ENCODE measurements at places on chromosomes 16 and 17.
A peak's percentile ranks its signal among the peaks of the same experiment; 100 is the strongest.

DNA sequence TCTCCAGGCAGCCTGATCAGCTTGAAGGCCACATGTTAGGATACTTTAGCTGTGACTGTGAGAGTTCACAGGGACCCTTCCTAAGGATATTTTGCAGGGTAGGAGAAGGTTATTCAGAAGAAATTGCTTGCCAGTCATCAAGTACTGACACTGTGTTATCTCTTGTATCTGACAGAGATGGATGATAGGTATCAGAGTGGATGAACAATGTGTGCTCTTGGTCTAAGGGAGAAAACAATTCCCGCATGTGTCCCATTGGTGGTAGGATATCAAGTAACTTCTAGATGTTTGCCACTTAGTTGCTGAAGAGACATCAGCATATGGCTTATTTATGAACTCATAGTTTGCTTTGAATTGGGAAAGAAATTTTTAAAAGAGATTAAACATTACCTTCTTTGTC is 219.3 kb downstream of the SPECC1 start:
- no peak for DNase-seq

GRCh38 chr16:52471650-52472370 is 75.1 kb downstream of the TOX3 start:
- DNase-seq, result no peak

DNA sequence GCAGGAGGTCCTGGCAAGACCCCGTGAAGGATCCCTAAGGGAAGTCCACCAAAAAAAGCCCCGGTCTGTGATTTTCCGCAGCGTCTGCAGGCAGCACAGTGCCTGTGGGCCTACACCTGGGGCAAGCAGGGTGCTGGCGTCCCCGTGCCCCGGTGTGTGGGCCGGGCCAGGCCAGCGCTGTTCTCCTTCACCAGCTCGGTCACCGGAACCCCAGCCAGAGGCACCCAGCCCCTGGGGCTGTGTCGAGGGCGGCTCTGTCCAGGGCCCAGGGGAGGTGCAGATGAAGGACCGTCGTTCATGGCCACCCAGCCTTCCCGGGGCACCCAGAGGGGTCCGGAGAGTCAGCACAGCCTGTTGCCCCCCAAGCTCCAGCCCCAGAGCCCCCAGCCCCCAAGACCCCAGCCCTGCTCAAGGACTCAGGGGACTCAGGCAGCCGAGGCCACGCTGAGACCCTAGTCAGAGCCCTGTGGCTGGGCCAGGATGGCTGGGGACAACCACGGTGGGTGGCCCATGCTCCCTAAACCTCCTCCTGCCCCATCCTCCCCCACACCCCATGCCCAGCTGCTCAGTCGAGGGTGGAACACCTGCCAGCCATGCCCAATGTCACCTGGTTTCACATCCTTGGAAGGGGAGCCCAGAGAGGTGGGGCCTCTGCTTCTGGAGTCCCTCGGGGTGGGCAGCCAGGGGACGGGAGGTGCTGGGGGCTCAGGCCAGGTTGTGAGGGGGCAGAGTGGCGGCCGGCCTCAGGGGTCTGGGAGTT is 5.7 kb upstream of the C1QTNF8 start:
- no peak for DNase-seq

GRCh38 chr16:3282103-3282729 is 1.1 kb upstream of the ZNF263 start:
- DNase-seq, result no peak

DNA sequence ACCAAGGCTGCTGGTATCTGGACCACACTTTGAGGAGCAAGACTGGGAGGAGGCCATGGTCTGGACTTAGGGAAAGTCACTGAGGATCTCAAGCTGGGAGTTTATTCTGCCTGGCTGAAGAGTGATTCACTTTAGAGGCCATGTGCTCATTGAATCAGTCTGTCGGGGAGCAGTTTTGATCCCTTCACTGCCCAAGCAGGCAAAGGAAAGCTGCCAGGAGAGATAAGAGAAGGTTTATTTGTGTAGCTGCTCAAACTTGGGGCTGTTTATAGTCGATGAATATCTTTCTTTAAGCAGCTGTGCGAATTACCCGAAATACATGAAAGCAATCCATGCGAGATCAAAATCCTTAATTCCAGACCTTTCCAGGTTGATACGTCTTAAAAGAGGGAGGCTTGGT is 544.4 kb upstream of the EEF2KMT start:
- no peak for DNase-seq

- DNase-seq, result no peak
Observed at GRCh38 chr17:67369676-67370075, 3.3 kb upstream of the PSMD12 start.

DNA sequence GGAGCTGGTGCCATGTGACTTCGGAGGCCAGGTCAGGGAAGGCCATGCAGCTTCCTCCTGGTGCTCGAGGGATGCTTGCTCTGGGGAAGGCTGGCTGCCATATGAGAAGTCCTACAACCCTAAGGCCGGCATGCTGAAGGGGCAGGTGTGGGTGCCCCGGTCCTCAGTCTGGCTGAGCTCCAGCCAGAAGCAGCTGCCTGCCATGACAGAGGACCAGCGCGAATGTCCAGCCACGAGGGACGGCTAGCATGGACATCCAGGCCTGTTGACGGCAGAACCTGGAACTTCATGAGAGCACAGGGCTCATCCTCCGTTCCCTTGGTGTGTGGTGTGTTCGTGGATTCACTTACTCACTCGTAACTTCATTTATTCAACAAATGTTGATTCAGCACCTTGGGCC is 140.6 kb downstream of the IRF8 start:
- no peak for DNase-seq

DNA sequence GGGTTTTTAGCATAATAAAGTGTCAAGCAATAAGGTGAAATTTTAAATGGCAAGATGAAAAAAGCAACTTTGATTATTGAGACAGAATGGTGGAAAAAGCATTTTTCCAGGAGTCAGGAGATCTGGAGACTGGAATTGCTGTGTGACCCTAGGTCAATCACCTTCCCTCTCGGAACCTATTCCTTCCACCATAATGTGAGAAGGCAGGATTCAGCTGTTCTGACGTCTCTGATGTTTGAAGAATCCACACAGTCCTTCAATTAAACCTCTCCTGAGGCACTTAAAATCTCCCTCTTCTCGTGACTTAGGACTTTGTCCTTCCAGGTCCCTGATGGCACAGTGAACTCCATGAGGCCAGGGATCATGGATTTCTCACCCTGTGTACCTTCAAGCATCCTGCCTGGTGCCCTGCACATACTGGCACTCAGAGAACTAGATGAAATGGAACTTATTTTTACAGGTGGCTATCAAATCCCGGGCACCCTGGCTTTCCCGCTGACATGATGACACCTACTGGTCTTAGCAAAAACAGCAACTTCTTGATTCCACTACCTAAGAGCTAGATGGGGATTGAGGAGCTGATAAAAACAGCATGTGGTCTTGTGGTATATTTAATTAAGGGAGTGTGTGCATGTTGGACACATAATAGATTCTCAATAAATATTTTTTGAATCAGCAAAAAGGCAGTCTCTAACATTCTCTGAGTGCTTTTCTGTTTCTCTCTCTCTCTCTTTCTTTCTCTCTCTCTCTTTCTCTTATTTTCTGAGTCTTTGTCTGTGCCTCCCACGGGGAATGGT is 2.3 kb upstream of the CCDC182 start:
- DNase-seq, result peak; percentile 61

DNA sequence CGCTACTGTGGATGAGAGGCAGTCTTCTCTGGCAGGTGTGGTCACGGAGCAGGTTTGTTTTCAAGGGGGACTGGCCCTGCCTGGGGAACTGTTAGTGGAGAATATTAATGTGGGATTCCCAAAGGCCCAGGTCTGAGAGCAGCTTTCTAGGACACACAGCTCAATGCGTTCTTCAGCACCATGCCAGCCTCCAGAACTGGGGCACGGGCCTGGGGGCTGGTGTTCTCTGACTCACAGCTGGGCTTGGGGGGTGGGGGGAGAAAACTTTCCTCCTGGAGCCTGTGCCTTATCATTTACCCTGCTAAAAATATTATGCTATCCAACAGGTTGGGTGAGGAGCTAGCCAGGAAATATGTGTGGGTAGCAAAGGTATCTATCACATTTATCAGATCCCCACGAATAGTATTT is 13.5 kb upstream of the LHX1 start:
- DNase-seq, result no peak

- DNase-seq, result no peak
Observed at GRCh38 chr17:47878203-47879027, 17.6 kb upstream of the SP2 start.

DNA sequence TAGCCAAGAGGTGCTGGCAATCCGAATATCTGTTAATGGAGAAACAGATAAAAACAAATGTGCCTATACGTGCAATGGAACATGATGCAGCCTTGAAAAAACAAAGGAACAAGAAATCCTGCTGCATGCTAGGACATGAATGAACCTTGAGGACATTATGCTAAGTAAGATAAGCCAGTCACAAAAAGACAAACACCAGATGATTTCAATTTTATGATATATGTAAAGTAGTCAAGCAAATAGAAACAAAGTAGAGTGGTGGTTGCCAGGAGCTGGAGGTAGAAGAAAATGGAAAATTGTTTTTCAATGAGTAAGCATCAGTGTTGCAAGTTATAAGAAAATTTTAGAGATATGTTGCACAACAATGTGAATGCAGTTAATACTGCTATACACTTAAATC is 409.7 kb upstream of the CDH8 start:
- no peak for DNase-seq
